HT1080 (cell line): ENCODE measurements at places on chromosomes 6 and 20. TPM values are rescaled to one million over a fixed set of nuclear protein-coding genes. Genes with fewer than 3 reads are reported as not detected.

The XPO5 gene
- total RNA-seq, result 38.9 and 70.7 TPM in 2 replicates

The TNXB gene
- 0.10 and 0.37 TPM in 2 replicates for total RNA-seq

The BMP2 gene
- total RNA-seq, result 0.32 and 0.57 TPM in 2 replicates

The TINAG gene
- total RNA-seq, result not detected in 2 replicates

The FAM83B gene
- not detected in 2 replicates for total RNA-seq

The CLPSL2 gene
- total RNA-seq, result not detected in 2 replicates

The SLC32A1 gene
- total RNA-seq, result not detected in 2 replicates

The DNAH8 gene
- not detected in 2 replicates for total RNA-seq

The OGFRL1 gene
- total RNA-seq, result 26.9 and 27.7 TPM in 2 replicates

The RAET1G gene
- 1.6 and 2.4 TPM in 2 replicates for total RNA-seq

The OPRL1 gene
- total RNA-seq, result 0.33 and 0.43 TPM in 2 replicates

The TP53TG5 gene
- not detected in 2 replicates for total RNA-seq

The WFDC5 gene
- total RNA-seq, result not detected in 2 replicates

DNA sequence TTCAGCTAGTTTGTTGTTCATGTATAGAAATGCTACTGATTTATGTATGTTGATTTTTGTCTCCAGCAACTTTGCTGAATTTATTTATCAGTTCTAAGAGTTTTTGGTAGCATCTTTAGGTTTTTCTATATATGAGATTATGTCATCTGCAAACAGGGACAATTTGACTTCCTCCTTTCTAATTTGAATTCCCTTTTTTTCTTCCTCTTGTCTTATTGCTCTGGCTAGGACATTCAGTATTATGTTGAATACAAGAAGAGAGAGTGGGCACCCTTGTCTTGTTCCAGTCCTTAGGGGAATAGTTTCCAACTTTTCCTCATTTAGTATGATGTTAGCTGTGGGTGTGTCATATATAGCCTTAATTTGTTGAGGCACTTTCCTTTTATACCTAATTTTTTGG, 58.2 kb downstream of the CDH26 start:
- DNase-seq, result no peak

DNA sequence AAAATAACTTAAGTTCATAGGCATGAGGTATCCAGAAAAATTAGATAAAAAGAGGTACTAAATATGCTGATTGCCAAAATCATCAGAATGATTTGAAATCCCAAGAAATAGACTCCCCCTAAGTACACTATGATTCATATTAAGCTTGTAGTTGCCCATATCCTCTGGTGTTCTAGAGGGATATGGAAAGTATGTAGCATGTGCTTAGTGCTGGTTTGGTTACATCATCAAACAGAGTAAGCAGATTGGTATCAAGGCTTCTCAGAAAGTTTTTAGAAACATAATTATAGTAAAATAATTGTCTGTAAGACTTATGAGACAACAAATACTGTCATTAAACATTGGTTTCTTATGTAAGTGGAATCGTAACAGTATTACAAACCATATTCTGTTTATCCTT, 166.4 kb downstream of the FAXC start:
- no peak for DNase-seq

GRCh38 chr20:63687419-63688178, 8.9 kb upstream of the TNFRSF6B start:
- DNase-seq, result no peak

DNA sequence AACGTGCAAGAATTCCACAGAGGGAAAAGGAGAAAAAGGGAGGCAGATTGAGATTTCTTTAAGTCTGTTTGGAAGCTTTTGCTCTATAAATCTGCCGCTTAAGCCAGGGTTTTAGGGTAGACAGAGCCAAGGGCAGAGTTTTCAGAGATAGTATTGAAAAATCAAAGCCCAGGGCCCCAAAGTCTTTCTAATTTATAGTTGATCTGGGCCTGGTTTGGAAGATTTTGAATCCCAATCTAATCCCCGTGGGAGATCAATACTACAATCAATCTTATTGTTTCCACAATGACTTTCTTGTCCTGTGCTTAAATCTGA, 3.3 kb downstream of the BMP2 start:
- DNase-seq, result no peak

- no peak for DNase-seq
Measured at GRCh38 chr6:139243536-139243935, 48.3 kb downstream of the TXLNB start.

GRCh38 chr20:25584905-25585704, at the start of gene NINL:
Gene NINL (minus strand): TSS chr20:25585531. CDS start chr20:25526587, 58,944 bp downstream.
- no peak for DNase-seq

- no peak for DNase-seq
Measured at GRCh38 chr6:30862156-30862875, 22.0 kb upstream of the DDR1 start.

DNA sequence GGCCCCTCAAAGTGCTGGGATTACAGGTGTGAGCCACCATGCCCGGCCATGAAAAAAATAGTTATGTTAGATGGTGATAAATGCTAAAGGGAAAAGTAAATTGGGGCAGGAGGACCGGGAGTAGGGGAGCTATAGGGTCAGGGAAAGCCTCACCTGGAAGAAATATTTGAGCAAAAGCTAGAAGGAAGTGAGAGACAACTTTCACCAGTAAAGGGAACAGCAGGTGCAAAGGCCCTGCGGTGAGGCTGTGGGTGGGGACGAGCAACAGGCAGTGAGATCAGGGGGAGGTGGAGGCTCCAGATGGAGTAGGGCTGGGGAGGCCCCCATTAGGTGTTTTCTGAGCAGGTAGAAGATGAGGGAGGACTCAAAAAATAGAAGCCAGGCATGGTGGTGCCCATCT, 16.0 kb downstream of the BCAS4 start:
- no peak for DNase-seq

- no peak for DNase-seq
Measured at GRCh38 chr20:53220482-53221307, 248.5 kb downstream of the TSHZ2 start.

- no peak for DNase-seq
Measured at GRCh38 chr6:78526432-78526831, 340.9 kb upstream of the IRAK1BP1 start.

DNA sequence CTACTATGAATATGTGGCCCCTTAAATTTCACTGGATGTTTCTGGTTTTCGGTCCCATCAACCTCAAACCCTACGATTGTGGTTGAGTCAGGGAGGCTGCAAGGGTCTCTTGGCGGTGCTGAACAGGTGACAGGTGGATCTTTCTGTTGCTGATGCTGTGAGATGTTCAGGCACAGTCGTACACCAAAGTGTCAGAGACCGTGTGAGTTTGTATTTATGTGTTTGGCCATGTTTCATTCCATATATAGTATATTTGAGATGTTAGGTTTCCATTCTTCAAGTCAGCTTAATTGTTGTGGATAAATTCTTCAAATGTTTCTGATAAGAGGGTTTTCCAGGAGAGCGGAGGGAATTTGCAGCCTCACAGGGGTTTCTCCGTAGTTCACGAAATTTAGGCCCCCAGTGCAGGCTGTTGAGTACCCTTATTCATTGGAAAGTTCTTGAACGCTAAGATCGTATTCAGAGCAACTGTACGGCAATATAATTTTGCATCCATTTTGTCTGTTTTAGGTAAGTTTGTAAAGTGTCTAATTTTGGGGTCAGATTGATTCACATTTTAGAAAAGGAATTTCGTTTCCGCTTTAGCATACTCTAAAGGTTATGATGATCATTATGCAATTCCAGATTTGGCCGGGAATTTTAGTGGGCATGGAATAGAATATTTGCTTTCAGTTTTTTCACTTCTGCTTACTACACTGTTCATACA, 1.2 kb downstream of the TAB2 start:
- DNase-seq, result peak; percentile 23

- no peak for DNase-seq
Measured at GRCh38 chr6:88519301-88520016, 353.3 kb upstream of the CNR1 start.

DNA sequence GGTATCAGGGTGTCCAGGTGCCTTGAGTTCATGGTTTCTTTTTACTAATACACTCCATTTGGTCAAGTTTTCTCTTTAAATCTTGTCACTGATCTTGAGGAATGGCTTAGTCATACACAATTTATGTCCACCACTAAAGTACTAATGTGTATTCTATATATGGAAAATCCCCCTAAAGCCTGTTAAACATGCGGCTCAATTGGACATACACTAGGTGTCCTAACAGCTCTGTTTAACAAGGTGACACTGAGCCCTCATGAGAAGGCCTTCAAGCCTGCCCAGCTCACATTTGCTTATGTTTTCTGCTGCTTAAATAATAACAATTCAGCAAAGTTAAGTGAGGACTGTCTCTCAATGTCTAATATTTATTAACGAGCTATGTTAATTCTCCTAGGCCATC, 31.5 kb downstream of the PDE7B start:
- peak; percentile 24 for DNase-seq

DNA sequence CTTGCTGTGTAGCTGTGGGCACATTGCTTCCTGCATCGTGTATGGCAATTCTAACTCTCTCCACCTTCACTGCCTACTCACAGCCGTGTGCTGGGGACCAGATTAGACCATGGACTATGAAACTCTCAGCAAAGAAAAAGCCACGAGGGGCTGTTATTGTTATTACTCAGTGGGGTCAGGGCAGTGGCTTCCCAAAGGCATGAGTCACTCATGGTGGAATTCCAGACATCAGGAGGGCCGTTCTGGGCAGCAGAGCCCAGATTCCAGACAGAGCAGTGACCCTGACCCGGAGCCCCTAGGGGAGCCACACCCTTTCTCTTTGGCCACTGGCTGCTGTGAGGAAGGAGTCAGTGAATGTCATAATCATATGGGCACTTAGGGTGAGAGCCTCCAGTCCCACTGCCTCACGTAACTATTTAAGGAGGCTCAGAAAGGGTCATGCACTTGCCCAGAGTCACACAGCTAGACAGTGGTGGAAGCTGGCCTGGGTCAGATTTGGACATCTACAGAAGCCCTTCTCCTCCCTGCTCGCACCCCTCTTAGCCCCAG, 22.2 kb upstream of the CCN5 start:
- DNase-seq, result peak; percentile 93

DNA sequence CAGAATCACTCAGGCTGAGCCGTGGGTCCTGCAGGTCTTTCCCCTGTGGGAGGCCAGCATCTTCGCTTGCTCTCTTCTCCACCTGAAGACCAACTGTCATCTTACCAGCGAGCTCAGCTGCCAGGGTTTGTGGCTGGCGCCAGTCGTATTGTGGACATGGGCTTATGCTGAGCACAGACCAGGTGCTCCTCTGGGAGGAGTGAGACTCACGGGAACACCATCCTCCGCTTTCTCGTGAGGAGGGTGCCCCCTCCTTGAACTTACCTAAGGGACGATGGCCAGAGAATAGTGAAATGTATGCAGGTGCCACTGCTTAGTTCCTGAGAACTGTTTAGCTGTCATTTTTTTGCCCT, 17.1 kb downstream of the WRNIP1 start:
- no peak for DNase-seq

GRCh38 chr6:163782436-163783003, 368.0 kb downstream of the QKI start:
- peak; percentile 42 for DNase-seq

DNA sequence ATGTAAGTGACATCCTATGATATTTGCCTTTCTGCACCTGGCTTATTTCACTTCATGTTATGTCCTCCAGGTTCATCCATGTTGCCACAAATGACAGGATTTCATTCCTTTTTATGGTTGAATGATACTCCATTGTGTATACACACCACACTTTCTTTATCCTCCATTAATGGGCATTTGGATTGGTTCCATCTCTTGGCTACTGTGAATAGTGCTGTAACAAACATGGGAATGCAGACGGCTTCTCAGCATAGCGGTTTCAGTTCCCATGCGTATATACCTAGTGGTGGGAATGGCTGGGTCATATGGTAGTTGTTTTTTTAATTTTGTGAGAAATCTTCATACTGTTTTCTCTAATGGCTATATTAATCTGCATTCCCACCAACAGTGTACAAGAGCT, 14.8 kb downstream of the MTHFD1L start:
- DNase-seq, result no peak

DNA sequence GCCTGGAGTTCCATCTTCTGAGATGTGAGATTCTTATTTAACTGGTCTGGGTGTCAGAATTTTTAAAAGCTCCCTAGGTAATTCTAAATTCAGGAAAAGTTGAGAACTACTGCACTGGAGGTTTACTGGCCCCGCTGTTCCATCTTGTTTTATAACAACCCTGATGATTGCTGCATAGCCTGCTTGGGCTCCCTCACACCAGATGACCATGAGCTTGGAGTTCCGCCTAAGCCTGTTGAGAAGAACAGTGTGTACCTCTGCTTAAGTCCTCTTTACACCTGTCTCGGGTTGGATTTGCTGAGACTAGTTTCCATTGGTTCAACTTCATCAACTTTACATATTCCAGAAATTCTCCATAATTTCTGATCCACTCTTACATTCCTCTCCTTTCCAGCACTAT, 77.9 kb downstream of the FKBP5 start:
- DNase-seq, result no peak

DNA sequence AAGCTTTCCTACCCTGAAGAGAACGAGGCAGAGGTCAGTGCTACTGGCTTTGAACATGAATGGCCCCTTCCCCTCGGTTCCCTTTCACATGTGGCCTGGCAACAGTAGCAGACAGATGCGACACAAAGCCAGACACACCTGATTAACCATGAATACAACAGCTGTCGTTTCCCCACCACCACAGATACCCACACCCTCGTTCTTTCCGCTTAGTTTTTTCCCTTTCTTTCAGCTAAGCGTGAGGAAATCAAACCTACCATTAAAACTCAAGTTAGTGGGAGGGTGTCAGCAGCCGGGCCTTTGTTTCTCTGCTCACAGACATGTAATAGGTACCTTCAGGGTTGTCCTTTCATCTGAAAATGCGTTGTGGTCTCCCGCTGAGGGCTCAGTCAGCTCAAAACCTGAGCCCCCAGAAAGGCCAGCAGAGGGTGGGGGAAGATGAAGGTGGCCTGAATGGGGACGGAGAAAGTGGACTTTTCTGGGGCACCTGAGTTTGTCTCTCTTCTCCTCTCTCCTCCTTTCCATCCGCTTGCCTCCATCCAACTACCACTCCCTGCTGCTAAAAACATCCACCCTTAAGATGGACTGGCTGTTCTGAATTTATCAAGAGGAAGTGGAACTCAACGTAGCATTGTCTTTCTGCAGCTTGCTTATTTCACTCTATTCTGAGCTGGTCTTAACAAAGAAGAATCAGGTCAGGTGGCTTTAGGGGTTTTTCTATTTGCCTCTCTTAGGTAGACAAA, 516.6 kb upstream of the JARID2 start:
- no peak for DNase-seq

GRCh38 chr20:35662551-35662950, 2.1 kb downstream of the CPNE1 start:
- no peak for DNase-seq

DNA sequence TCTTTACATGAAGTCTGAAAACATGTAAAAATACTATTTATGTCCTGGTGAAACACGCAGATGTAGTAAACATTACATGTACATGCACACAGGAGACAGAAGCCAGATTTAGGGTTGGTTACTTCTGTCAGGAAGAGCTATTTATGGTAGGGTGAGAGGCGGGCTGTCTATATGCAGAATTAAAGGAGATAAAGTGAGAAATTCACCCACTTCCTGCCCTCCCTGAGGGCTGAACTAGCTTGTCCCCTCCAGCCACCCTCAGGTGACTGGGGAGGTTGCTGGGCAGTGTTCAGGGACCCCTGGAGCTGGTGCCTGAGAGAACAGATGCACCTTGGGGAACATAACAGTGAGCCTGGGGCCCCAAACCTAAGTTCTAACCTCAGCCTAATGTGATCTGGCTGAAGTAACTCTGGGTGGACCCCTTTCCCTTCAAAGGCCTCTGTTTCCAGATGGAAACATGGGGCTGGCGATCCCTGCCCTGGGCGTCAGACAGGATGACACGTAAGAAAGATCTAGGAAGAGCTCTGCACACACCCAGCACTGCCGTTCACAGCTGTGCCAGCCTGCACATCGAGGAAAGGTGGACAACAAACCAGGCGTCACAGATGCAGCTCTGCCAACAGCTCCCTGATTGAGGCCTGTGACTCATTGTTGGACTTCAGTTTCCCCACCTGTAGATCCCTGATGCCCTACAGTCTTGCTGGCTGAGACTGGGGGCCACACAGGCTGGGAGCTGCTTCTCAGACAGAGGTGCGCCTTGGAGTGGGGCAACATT, 1.3 kb downstream of the PI16 start:
- DNase-seq, result peak; percentile 76
